ENCODE measurements at places on chromosomes 3 and 15.

DNA sequence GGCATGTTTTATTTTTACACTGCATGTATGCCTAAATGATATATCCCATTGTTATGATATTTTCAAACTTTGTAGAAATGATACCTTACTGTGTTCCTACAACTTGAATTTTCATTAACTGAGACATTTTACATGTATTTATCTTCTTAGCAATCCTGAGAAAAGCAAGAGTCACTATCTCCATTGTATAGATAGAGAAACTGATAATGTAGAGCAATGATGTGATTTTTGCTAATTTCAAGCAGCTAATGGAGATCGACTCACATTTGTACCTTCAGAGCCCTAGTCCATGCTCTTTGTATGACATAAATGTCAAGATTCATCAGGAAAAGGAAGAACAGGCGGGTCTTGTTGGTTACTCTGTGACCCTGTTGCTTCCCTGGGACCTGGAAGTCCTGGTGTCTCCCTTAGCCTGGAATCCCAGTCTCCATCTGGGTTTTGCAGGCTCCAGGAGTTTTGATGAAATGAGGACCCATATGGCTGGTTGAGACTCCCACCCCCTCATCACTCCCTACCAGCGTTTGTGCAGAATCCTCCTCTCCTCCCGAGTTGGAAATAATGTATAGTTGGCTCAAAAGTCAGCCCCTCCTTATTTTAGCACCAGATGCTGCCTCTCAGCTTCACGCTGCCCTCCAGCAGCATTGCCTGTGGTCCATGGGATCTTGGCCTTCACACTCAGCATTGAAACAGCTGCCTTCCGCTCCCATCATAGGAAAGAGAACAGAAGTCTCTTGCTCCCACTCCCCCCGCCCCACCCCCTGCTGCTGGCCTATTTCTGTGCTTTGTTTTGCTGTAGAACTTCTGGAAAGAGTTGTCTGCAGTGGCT, 67.1 kb downstream of the APBA2 start:
- peak; percentile 17 for DNase-seq

GRCh38 chr3:113157408-113158030, 53.8 kb upstream of the BOC start:
- DNase-seq: no peak

DNA sequence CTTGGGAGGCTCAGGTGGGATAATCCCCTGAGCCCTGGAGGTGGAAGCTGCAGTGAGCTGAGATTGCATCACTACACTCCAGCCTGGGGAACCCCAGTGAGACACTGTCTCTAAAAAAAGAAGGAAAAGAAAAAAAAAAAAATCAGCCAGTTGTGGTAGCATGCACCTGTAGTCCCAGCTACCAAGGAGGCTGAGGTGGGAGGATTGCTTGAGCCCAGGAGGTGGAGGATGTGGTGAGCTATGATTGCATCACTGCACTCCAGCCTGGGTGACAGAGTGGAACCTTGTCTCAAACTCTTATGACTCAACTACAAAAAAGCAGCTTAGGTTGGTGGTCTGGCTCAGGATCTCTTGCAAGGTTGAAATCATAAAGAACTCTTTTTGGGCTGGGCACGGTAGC, 19.3 kb upstream of the GPX1 start:
- peak; percentile 71 for DNase-seq

DNA sequence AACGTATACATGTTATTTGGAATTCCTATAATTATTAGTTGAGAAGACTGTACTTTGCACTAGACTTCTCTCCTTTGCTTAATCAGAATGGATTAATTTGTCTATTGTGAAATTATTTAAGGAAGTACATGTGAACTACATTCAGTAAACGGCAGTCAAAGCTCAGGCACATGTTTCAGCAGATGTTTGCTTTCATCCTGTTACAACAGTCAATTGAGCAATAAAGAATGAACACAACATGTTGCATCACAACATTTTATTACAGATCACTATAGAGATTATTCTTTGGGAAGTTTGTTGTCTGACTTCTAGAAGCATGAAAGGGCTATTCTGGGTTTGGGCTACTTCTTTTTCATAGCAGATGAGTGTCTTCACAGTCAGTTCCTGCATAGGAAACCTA, 39.2 kb downstream of the RAB27A start:
- no peak for DNase-seq

DNA sequence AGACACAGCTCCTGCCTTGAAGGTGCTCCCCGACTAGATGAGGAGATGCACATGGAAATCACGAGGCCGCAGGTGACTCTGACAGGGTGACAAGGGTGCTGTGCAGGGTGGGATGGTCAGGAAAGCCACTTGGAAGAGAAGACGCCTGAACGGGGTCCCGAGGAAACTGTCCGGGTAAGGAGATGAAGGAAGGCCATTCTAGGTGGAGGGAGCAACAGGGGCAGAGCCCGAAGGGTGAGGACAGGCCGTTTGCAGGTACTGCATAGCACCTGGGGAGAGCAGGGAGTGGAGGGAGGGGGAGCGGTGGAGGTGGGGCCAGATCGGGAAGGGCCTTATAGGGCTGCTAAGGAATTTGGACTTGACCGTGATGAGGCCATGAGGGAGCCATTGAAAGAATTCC, 105.6 kb upstream of the DLG1 start:
- no peak for DNase-seq

DNA sequence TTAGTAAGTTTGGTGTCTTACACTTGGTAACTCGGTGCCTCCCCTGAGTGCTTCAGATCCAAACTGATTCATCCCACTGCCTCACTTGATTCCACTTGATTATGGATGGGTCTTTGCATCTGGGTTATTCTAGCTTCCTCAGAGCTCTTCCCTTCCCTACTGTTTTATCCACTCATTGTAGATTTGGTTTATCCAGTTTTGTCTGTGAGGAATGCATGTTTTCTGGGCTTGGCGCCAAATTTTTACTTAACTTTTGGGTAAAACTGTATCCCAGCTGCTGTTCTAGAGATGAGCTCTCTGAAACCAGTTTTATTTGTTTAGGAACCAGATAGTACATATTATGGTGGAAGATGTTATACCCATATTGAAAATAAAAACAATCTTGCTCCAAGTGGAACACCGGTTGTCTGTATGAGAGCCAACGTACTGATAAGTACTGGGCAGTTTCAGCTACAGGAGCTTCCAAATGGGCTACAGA, 20.9 kb downstream of the RAD54L2 start:
- DNase-seq: no peak

GRCh38 chr3:81299481-81299880, 462.0 kb downstream of the GBE1 start:
- no peak for DNase-seq

DNA sequence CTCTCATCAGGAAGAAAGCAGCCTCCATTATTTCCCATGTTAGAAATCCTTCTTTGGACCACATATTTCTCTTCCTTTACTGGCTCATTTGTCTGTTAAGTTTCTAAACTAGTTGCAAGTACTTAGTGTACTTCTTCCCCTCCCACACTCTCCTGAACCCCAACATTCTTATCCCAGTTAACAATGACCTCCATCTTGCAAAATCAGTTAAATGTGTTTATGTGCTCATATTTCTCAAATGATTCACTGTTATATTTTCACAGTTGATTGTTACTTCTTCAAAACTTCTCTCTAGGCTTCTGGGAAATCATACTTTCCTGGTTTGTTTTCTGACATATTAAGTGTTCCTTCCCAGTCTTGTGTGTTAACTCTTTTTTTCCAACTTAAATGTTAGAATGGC, 856.9 kb downstream of the EPHA3 start:
- DNase-seq: no peak

GRCh38 chr15:62545467-62546227, 380.6 kb upstream of the C2CD4B start:
- DNase-seq: no peak

DNA sequence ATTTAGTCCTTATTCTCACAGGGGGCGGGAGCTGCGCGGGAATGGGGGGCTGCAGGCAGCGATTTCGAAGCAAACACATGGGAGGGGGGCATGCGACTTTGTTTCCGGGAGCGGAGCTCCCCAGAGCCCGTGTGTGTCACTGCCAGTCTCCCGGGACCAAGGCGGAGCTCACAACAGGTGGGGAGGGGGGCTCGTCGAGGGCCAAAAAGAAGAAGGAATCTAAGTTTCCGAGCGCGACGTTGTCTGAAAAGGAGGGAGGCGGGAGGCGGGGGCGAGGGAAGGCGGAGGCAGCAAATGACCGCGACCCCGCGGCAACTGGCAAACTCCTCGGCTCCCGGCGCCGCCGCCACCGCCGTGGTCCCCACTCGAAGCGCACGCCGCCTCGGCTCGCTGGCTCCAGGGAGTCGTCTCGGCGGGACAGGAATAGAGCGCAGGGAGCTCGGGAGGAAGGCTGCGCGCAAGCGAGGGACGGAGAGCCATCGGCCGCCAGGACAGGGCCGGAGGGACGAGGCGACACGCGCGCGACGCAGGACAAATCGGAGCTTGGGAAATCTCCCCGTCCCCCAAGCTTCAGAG, 1.4 kb downstream of the FOXP1 start:
- peak; percentile 81 for DNase-seq

DNA sequence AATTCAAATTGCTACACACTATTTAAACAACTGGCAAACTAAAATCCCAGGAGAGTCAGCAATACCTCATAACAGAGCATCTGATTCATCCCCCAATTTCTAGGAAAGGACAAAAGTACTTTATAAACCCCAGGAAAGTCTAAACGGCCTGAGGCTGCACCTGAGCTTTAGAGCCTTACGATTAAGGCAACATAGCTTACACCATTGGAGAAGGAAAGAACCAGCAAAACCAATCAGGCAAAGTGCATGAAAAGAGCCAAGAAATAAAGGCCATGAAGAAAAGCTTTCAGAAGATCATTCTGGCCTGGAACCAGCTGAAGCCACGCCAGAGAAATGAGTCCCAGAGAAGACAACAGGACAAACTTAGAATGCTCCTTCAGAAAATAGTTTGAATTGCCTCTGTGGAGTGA, 48.1 kb downstream of the PTPN9 start:
- no peak for DNase-seq

GRCh38 chr3:167740961-167741587, 5.6 kb downstream of the SERPINI1 start:
- DNase-seq: no peak

DNA sequence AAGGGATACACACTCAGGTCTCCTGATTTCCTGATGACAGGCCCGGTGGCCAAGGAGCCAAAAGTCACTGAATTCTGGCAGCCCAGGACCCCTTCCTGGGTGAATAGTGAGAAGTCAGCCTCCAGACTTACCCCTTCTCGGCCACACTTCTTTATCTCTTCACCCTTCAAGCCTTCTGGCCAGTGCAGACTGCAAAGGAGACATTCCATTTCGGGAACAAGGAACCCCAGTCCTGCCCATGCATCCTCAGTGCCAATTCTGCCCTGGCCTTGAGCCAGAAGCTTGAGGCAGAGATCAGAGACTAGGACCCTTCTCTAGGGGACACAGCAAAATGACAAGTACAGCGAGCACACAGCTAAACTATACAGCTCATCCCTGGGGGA, 28.8 kb downstream of the GRAMD2A start:
- no peak for DNase-seq

GRCh38 chr3:151394611-151395010, 10.1 kb upstream of the P2RY12 start:
- no peak for DNase-seq
